ENCODE measurements at places on chromosomes 3 and 15. TPM values are rescaled to one million over a fixed set of nuclear protein-coding genes. Genes with fewer than 3 reads are reported as not detected.

GPR27 gene
- 4.2 TPM for total RNA-seq

UROC1 gene
- not detected for total RNA-seq

TARS3 gene
- 26.0 TPM for total RNA-seq

SAMMSON gene
- total RNA-seq: 0.40 TPM

ONECUT1 gene
- total RNA-seq: 3.6 TPM

OR4F6 gene
- not detected for total RNA-seq

TF gene
- 466 TPM for total RNA-seq

WWTR1 gene
- total RNA-seq: 43.3 TPM

CPNE9 gene
- 6.3 TPM for total RNA-seq

ATR gene
- 44.3 TPM for total RNA-seq

AMOTL2 gene
- total RNA-seq: 54.7 TPM

KNL1 gene
- total RNA-seq: 11.2 TPM

RGMA gene
- total RNA-seq: 20.7 TPM

A4GNT gene
- not detected for total RNA-seq

SERINC4 gene
- total RNA-seq: not detected

SEMA3G gene
- total RNA-seq: 6.3 TPM

OR5K1 gene
- not detected for total RNA-seq

RUBCN gene
- 28.0 TPM for total RNA-seq

ADAMTS17 gene
- 20.6 TPM for total RNA-seq

NR1I2 gene
- 0.69 TPM for total RNA-seq

Measured in spinal cord (tissue), 10 donors.